Endothelial cell of coronary artery (primary cell): ENCODE measurements at places on chromosomes 6 and 20. TPM values are rescaled to one million over a fixed set of nuclear protein-coding genes. Genes with fewer than 3 reads are reported as not detected.

TRIM31 gene
- total RNA-seq = not detected in 2 replicates

THBS2 gene
- total RNA-seq = 0.18 and 260 TPM in 2 replicates

RIMS1 gene
- 0.09 and 14.0 TPM in 2 replicates for total RNA-seq

SEMG2 gene
- total RNA-seq = not detected in 2 replicates

PRKN gene
- 0.09 TPM in 2 replicates for total RNA-seq

PPIL6 gene
- 0.85 and 0.99 TPM in 2 replicates for total RNA-seq

DUSP15 gene
- not detected in 2 replicates for total RNA-seq

ENPP3 gene
- 0.09 and 0.19 TPM in 2 replicates for total RNA-seq

HSF2 gene
- 15.3 and 16.8 TPM in 2 replicates for total RNA-seq

AGPAT4 gene
- total RNA-seq = 7.3 and 8.5 TPM in 2 replicates

PGK2 gene
- not detected in 2 replicates for total RNA-seq

SMOC2 gene
- total RNA-seq = not detected in 2 replicates

BMP2 gene
- 6.7 and 16.6 TPM in 2 replicates for total RNA-seq

GPLD1 gene
- total RNA-seq = 0.18 and 0.19 TPM in 2 replicates

EPPIN gene
- not detected in 2 replicates for total RNA-seq

ULBP2 gene
- 6.9 and 14.0 TPM in 2 replicates for total RNA-seq

AIF1 gene
- not detected in 2 replicates for total RNA-seq

FLRT3 gene
- total RNA-seq = 0.18 and 0.94 TPM in 2 replicates

FAM110A gene
- total RNA-seq = 2.5 TPM in 2 replicates

TREML1 gene
- not detected in 2 replicates for total RNA-seq

ZKSCAN3 gene
- 3.9 and 6.1 TPM in 2 replicates for total RNA-seq

CCN2 gene
- 276 and 808 TPM in 2 replicates for total RNA-seq

PAX1 gene
- not detected in 2 replicates for total RNA-seq

BCKDHB gene
- total RNA-seq = 7.9 and 8.9 TPM in 2 replicates

BMP7 gene
- not detected in 2 replicates for total RNA-seq

CEP43 gene
- 17.7 and 19.1 TPM in 2 replicates for total RNA-seq

PHACTR1 gene
- 4.1 and 4.6 TPM in 2 replicates for total RNA-seq

TCF21 gene
- total RNA-seq = 0.19 TPM in 1 of 2 replicates, not detected in the other

ADGRF4 gene
- 0.09 TPM in 1 of 2 replicates, not detected in the other for total RNA-seq

IP6K3 gene
- total RNA-seq = not detected in 2 replicates
